ENCODE measurements at places on chromosomes 3 and 15. TPM values are rescaled to one million over a fixed set of nuclear protein-coding genes. Genes with fewer than 3 reads are reported as not detected.

Gene SLC30A4
- 10.2 TPM for total RNA-seq

- DNase-seq = no peak
- H3K36me3 ChIP-seq = no peaks in the 10 kb centered on the region
Measured at GRCh38 chr15:62452667-62453066, 287.6 kb upstream of the C2CD4B start.

- H3K27me3 ChIP-seq = no peaks in the 10 kb centered on the region
- peak; percentile 75 for DNase-seq
- no peaks in the 10 kb centered on the region for H3K36me3 ChIP-seq
- H3K27ac ChIP-seq = peak overlapping the region; percentile 89
- H3K4me3 ChIP-seq = peak overlapping the region; percentile 77
Measured at GRCh38 chr3:37453393-37454389, 279.3 kb upstream of the LRRFIP2 start.

- H3K27me3 ChIP-seq = no peaks in the 10 kb centered on the region
- no peaks in the 10 kb centered on the region for H3K36me3 ChIP-seq
- H3K27ac ChIP-seq = peak overlapping the region; percentile 10
- H3K4me1 ChIP-seq = peaks cover 5% of the 10 kb centered on the region
- H3K4me3 ChIP-seq = no peak overlapping the region
Measured at GRCh38 chr15:59327942-59328341, 44.7 kb downstream of the MYO1E start.

GRCh38 chr3:14767245-14768051, 51.3 kb upstream of the FGD5 start:
- H3K27ac ChIP-seq = no peak overlapping the region
- H3K4me1 ChIP-seq = no peaks in the 10 kb centered on the region
- DNase-seq = no peak
- H3K27me3 ChIP-seq = no peaks in the 10 kb centered on the region

Gene COL8A1
- 264 TPM for total RNA-seq

DNA sequence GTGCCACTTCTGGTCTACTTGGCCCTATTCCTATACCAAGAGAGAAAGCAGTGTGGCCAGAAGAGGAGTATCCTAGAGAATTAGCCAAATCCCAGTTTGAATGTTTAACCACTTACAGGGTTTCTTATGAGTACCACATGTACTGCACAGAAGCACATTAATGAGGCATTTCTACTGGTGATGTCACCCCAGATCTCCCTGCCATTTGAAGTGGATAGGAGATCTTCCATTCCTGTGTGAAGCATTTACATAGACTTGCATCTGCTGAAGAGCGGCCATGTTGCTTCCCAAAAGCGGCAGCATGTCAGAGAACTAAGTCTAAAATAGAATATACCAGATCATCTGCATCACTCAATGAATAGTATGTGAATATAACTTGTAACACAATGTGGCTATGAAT, 108.4 kb upstream of the TUSC7 start:
- no peak overlapping the region for H3K27ac ChIP-seq
- H3K36me3 ChIP-seq = no peaks in the 10 kb centered on the region
- H3K4me3 ChIP-seq = no peak overlapping the region
- H3K27me3 ChIP-seq = no peaks in the 10 kb centered on the region
- H3K4me1 ChIP-seq = no peaks in the 10 kb centered on the region

Gene FAM81A
- total RNA-seq = 0.97 TPM

GRCh38 chr3:94305835-94306611, 243.2 kb downstream of the NSUN3 start:
- H3K36me3 ChIP-seq = no peaks in the 10 kb centered on the region
- H3K27ac ChIP-seq = no peak overlapping the region
- DNase-seq = no peak
- no peaks in the 10 kb centered on the region for H3K4me1 ChIP-seq

DNA sequence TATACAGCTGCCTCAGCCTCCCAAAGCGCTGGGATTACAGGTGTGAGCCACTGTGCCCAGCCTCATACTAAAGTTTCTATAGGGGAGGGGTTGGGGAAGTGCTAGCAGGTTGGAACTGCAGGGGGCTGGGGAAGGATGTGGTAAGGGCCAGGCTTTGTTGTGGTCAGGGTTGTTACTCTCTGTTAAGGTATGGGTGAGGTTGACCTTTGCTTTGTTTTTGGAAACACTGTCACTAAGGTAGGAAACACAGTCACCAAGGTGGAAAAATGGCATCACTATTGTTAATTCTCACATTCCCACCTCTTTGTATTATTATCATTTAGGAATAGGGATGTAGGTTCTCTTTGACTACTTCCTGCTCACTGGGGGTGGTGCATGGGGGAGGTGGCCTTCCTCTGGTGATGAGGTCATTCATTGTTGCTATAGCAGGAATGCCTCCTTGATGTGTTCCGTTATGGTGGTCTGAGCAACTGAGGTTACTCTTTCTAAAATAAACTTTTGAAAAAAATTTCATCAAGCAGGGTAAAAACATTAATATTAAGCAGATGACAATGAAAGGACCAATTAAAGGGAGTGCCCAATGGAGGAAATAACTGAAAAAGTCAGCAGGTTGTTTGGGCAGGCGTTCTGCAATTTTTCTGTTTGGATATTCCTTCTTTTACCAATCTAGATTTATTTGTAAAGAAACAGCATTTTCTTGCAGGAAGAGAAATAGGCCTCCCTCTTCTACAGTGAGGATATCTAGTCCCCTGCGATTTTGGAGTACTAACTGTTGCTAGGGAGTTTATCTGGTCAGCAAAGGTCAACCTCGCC, 150.5 kb downstream of the WDR76 start:
- H3K4me3 ChIP-seq = no peak overlapping the region
- DNase-seq = no peak
- no peaks in the 10 kb centered on the region for H3K4me1 ChIP-seq
- H3K27ac ChIP-seq = no peak overlapping the region
- no peaks in the 10 kb centered on the region for H3K27me3 ChIP-seq
- H3K36me3 ChIP-seq = no peaks in the 10 kb centered on the region

DNA sequence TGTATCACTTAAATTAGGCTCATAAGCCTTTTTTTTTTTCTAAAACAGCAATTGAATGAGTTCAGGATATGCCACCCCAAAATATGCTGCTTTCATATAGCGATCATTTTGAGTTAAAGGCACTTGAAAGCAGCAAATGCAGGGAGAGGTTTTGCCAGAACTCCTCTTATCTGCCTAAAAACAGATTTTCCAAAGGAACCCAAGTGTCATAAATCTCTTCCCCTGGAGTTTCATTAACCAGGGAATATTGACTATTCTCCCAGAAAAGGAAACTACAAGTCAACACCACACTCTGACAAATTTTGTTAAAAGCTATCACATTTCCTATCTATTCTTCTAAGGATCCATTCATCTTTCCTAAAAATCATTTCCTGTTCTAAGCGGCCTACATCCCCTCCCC, 11.3 kb downstream of the DNAAF4 start:
- no peak overlapping the region for H3K4me3 ChIP-seq
- H3K27ac ChIP-seq = no peak overlapping the region
- H3K36me3 ChIP-seq = no peaks in the 10 kb centered on the region
- DNase-seq = no peak
- H3K27me3 ChIP-seq = no peaks in the 10 kb centered on the region

- DNase-seq = no peak
- no peaks in the 10 kb centered on the region for H3K27me3 ChIP-seq
- no peaks in the 10 kb centered on the region for H3K36me3 ChIP-seq
- H3K27ac ChIP-seq = no peak overlapping the region
Measured at GRCh38 chr15:100049483-100049882, 292.3 kb downstream of the ADAMTS17 start.

GRCh38 chr3:143770391-143770790, 77.9 kb downstream of the SLC9A9 start:
- no peak overlapping the region for H3K27ac ChIP-seq
- no peak for DNase-seq
- H3K36me3 ChIP-seq = no peaks in the 10 kb centered on the region
- H3K27me3 ChIP-seq = no peaks in the 10 kb centered on the region
- H3K4me3 ChIP-seq = no peak overlapping the region
- H3K4me1 ChIP-seq = peaks cover 2% of the 10 kb centered on the region

Gene CHST2
- total RNA-seq = 2.8 TPM

Gene MME
- 4.4 TPM for total RNA-seq

DNA sequence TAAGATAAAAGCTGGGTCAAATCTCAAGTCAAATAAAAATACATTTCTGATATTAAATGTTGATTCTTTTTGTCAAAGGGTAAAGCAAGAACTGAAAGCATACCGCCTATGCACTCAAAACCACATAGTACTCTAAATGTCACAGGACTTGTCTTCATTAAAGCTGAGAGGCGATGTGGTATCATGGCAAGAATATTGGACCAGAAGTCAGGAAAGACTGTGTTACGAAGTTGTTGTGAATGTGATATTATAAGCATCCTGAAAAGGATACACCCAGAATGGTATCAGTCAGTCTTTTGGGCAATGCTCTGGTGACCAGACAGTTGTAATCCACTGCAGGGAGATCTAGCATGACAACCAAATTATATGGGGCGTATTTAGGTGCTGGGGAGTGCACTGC, 33.8 kb downstream of the TIGIT start:
- no peak overlapping the region for H3K4me3 ChIP-seq
- H3K4me1 ChIP-seq = no peaks in the 10 kb centered on the region
- no peak overlapping the region for H3K27ac ChIP-seq
- no peak for DNase-seq
- no peaks in the 10 kb centered on the region for H3K27me3 ChIP-seq
